ENCODE measurements at places on chromosomes 11 and 22. TPM values are rescaled to one million over a fixed set of nuclear protein-coding genes. Genes with fewer than 3 reads are reported as not detected.

The TMPRSS13 gene
- not detected for polyA plus RNA-seq

The TMEM45B gene
- polyA plus RNA-seq: not detected

The TRIM48 gene
- not detected for polyA plus RNA-seq

The AMPD3 gene
- polyA plus RNA-seq: not detected

The IFT27 gene
- 68.6 TPM for polyA plus RNA-seq

The DEPDC7 gene
- polyA plus RNA-seq: not detected

The ZNF214 gene
- polyA plus RNA-seq: 4.1 TPM

Measured in Purkinje cell (primary cell).